ENCODE measurements at places on chromosomes 6 and 20.

DNA sequence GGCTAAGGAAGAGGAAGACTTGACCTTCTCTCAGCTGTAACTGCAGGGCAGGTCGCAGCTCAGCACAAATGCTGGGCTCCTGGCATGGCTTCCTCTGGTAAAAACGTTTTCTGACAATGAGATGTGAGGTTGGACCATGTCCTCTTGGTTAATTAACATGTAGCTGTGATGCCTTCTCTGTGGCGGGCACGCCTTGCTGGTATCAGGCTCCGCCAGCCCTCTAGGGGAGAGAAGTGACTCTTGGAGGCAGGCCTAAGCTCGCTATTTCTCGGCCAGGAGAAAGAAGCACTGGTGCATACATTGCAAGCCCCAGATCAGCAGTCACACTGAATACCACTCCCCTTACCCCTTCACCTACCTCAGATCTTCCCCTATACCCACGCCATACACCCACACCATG lies 65.0 kb downstream of the QRSL1 start:
- no peak for DNase-seq

DNA sequence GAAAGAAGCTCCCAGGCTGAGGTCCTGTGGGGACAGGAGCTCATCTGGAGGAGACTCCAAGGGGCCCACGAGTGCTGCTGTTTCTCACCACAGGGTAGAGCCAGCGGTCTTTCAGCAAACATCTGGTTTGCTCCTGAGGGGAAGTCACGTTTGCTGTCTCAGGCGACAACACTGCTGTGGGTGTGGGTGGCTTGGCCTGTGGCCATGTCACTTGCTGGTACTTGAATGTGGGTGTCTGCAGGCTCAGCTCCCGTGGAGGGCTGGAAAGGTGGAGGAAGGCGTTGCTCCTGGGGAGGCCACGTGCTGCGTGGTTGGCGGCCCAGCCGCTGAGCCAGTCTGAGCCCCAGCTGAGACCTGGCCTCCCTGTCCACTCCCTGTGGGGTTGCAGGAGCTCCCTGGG lies 52.8 kb upstream of the MPC1 start:
- DNase-seq, result peak; percentile 45

DNA sequence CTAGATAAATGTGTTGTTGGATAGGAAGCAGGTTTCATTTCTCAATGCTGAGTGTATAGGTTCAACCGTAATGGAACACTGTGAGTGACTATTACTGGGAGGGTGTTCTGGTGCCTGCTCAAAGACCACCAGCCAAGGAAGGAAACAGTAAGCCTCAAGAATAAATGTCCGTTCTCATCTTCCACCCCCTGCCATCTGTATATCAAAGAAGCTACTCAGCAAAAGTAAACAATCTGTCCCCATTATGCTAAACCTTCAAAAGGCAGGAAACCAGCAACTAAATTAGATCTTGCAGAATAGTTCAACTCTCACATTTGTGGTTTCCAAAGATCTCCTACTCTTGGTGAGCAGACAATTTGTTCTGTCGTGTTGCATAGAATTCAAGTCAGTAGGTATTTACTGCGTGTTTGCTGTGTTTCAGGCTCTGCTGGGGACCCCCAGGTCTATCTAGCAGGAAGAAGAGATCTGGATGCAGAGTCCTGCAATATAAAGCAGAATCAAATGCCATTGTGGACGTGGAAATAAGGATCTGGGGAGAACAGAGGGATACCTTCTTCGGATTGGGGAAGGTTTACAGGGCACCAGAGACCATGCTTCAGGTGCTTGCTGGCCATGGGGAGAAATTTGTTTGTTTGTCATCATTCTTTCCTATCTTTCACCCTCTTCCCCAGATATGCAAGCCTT lies 87.3 kb downstream of the SCML4 start:
- DNase-seq, result no peak

DNA sequence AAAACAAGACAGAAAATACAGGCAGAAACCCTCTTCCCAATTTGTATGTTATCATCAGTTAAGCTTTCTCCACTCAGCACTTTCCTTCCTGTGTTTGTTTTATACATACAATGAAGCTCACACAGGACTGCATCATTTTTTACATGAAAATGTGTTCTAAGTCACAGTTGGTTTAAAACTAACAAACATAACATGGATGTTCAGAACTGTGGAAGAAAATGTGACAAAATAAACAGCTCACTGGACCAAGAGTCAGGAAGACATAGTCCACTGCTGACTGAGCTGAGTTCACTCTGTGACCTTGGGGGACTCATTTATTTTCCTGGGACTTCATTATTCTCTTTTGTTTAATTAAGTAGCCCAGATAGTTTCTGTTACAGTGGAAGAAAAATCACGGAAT lies 331.5 kb downstream of the SYNE1 start:
- no peak for DNase-seq

DNA sequence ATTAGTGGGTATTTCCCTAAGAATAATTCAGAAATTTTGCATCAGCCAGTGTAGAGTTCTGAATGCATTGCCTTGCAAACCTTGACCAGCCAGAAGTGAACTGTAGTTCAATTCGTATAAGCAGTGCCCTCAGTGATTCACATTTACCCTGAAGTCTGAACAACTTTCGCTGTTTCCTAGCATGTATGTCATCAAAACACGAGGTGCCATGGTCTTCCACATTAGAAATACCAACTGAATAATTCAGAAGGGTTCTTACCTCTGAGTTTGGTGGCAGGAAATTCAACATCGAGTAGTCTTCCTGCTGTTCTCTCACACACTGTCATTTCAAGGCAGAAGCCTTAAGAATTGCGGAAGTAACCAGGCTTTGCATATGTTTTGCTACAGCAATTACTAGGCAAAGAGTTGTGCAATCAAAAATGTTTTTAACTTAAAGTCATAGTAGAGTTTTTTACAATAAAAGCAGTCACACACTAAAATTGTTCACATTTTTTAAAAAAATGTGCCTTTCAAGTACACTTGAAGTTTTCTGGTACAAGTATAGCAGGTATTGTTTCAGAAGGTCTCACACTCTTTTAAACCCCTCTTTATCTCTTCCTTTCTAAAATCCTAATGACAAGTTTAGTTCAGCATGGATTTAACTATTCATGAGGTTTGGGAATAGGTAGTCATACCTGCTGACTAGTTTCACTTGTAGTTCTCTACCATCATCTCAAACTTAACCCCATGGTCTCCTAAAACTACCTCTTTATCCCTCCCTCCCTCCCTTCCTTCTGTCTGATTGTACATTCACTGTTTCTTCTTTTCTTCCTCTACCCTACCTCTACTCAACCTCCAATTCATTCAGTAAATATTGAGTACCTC lies 118.3 kb downstream of the STXBP5 start:
- DNase-seq, result no peak

- DNase-seq, result no peak
These were observed 803.7 kb downstream of the PHF3 start for GRCh38 chr6:64439274-64439673.

GRCh38 chr6:93243231-93243778 lies 176.1 kb downstream of the EPHA7 start:
- no peak for DNase-seq

GRCh38 chr6:83633149-83633548 lies 75.8 kb downstream of the SNAP91 start:
- peak; percentile 32 for DNase-seq

DNA sequence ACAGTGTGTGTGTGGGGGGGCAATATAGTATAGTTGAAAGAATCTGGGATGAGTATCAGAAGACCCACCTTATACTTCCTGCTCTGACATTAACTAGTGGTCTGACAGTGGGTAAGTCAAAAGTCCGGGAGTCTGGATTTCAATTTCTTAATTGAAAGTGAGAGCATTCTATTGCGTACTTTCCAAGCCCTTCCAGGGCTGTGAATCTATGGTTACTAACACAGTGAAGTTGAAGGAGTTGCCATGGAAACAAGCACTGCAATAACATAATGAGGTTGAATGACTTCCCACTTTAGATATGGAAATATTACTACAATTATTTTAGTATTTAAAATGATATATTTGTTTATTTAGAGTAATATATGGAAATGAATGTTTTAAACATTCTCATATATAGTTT lies 80.2 kb downstream of the MLIP start:
- peak; percentile 72 for DNase-seq

DNA sequence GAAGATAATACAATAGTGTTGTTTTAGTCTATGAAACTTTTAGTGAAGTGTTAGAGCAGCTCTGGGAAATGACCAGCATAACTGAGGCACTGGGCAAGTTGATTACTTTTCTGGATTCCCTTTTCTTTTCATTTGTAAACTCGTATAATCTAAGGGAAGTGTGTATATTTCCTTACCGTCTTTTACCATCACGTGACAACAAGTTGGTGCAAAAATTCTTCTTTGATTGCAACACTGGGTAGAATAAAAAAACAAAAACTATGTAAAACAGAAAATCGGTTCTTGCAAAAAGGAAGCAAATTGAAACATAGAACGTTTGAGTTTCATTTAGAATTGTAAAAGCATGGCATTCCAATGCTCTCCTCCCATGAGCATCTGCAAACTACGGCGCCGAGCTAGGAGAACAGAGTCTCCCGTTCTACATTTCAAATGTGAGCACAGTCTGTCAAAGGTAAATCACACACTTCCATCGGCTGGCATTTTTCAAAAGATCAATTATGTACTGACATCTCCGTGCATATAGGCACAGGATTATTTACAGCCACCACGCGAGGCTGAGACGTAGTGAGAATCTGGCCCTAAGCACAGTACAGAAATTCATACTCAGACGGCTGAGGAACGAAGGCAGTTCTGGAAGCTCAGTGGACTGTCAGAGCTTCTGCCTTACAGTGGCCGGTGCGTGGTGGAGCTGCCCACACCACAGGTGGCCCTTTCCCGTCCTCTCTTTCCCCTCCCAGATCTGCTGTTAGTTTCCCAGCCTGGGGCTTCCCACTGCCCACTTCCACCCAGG lies 314.0 kb downstream of the BMP7 start:
- no peak for DNase-seq

GRCh38 chr6:168025831-168026710 lies 28.6 kb downstream of the KIF25 start:
- no peak for DNase-seq

DNA sequence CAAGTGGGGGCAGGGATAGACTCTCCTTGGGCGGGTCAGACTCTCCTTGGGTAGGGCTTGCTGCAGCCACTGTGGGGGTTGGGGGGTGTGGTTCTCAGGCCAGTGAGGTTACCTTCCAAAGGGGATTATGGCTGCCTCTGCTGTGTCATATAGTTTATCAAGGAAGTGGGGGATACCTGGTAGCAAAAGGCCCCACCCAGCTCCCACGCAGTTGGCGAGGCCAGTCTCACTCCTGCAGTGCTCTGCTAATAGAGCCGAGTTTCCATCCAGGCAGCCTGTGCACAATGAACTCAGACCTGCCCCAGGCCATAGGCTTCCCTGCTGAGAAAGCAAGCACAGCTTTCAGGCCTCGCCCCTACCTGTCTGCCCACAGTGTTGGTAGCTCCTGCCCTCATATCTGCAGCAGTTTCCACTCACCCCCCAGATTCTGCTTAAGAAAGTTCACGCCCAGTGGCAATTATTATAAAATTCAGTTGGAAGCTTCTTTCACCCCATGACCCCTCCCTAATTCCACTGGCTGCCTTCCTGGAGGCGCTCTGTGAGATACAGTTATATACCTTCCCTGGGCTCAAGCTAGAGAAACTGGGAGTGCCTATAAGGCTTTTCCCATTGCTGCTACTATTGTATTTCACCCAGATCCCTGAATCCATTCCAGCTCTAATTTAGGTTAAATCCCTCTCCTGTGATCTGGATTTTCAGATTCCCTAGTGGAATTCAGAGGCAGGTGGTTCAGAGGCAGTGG lies 56.1 kb downstream of the HDDC2 start:
- DNase-seq, result no peak

DNA sequence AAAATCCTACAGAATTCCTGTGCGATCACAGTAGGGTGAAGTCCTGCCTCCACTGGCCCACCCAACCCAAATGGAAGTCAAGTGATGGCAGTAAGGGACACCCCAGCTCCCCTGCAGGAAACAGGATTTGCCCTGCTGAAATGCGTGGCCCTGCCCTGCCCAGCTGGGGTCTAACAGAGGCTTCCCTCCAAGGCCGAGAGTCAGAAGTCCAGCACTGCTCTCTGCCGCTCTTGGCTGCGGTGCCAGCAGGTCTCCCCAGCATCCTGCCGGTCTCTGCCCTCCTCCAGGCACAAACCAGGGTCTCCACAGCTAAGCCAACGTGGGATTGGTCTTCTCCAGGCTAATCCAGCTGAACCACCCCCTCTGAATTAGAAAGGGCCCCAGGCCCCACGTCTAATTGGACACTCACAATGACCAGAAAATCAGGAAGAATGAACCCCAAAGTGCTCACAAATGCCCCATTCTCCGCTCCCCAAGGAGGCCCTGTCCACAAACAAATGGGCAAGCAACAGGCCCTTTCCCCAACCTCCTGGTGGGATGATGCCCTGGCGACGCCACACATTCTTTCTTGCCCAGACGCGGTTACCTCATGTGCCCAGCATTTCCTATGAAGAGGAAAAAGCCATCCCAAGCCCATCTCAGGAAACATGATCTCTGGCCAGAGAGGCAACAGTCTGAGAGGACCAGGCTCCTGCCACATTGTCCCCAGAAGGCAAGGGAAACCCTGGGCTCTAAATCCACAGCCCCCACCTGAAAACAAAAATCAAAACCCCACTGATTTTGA lies 117.2 kb downstream of the BANF2 start:
- no peak for DNase-seq

GRCh38 chr20:48823960-48824498 lies 3.8 kb downstream of the PREX1 start:
- DNase-seq, result no peak

DNA sequence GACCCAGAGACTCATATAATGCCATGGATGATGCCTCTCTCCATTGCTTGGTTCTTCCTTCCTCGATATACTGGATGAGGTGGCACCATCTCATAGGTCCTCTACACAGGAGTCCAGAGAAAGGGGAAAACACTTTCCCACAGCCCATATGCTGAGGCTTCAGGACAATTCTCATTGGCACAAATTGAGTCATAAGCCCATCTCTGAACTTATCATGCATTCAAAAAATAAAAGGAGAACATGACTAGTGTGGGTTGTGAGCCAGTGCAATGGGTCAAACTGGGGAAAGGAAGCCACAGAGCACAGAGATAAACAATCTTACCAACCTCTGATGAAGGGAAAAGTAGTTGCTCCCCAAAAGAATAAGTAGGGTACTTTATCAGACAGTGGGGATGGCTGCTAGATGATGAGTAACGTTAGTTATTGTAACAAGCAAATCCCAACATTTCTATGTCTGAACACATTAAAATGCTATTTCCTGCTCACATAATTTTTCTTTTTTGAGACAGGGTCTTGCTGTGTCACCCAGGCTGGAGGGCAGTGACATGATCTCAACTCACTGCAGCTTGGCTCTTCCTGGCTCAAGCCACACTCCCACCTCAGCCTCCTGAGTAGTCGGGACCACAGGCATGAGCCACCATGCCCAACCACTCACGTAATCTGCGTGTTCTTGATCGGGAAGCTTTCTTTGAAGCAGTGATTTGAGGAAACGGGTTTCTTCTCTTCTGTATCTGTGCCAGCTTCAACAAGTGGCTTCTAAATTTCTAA lies 27.0 kb downstream of the SOD2 start:
- no peak for DNase-seq

- DNase-seq, result peak; percentile 76
These were observed 253.2 kb downstream of the SOX4 start for GRCh38 chr6:21846541-21847451.

- DNase-seq, result no peak
These were observed 206.8 kb upstream of the SMLR1 start for GRCh38 chr6:130620338-130620781.
